ENCODE measurements at places on chromosomes 13 and 19. TPM values are rescaled to one million over a fixed set of nuclear protein-coding genes. Genes with fewer than 3 reads are reported as not detected.

DNA sequence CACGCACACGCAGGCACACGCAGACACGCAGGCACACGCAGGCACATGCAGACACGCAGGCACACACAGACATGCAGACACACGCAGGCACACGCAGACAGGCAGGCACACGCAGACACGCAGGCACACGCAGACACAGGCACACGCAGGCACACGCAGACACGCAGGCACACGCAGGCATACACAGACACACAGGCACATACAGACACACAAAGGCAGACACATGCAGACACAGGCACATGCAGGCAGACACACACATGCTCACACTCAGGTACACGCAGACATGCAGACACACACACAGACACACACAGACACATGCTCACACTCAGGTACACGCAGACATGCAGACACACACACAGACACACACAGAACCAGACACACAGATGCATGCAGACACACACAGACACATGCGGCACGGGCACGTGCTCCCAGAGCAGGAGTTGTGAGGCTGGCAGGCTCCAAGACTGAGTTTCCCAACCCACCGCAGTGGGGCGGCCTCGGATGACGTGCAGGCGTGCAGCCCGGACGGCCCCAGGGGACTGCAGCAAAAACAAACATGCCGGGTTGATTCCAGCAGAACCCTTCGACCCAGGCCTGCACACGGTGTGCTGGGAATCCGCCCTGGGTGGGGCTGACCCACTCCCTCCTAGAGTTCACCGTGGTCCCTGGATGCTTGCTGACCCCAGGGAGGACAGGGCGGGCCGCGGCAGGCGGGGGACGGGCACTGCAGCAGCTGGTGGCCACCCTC, 100.0 kb downstream of the GADD45B start:
- DNase-seq, result peak; percentile 59

- DNase-seq, result no peak
Observed at GRCh38 chr13:45468635-45469034, 3.9 kb downstream of the COG3 start.

GRCh38 chr19:11324079-11324661, 15.3 kb downstream of the RAB3D start:
- DNase-seq, result peak; percentile 99

GRCh38 chr13:113437408-113438010, 15.8 kb downstream of the ADPRHL1 start:
- DNase-seq, result no peak

DNA sequence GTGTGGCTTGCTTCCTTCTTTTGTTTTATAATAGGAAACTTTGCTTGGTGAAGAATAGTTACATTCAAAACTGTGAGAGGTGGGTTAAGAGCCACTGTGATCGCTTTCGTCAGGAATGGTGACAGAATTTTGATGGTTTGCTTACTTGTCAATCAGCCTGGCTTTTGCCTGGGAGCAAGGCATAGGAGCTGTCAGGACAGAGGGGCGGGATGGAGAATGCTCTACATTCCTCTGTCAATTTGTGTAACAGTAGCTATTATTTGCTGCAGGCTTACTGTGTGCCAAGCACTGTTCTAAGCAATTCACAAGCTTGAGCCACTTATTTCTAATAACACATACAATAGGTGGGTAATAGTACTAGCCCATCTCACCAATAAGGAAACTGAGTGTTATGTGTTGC, 28.1 kb upstream of the TNFSF11 start:
- DNase-seq, result no peak

DNA sequence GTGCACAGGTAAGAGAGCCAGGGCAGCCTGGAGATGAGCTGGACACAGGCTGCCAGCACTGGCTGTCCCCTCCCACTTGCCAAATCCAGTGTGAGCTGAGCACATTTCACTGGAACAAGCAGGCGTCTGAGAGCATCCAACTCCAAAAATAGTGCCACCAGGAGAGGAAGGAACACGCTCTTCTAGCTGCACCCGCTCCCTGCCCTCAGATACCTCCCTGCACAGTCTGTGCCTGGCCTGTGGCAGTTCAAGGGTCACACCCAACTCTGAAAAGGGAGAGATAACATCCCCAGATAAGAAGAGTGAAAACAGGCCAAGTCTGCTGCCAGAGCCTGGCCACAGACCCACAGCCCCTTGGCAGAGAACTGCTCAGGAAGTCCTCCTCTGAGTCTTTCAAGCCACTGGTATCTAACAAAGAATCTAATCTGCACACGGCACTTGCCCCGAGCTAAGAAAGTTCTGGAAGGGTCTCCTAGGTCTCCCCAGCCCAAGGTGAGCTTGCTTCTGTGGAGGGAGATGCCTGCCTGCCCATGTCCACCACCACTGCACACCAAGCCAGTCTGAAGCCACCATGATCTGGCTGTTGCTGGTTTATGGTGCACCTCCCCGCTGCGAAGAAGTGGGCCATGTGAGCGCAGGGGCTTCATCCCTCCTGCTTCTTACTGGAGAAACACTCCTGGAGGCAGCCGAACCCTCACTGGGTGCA, 14.7 kb downstream of the ELL start:
- DNase-seq, result no peak

GRCh38 chr13:55627221-55627620, 1513.5 kb upstream of the PRR20A start:
- no peak for DNase-seq

- DNase-seq, result no peak
Observed at GRCh38 chr13:43537124-43537523, 249.6 kb downstream of the ENOX1 start.

GRCh38 chr13:51096131-51096530, 14.9 kb downstream of the C13orf42 start:
- DNase-seq, result no peak

- DNase-seq, result no peak
Observed at GRCh38 chr13:89673789-89674311, 1673.6 kb upstream of the MIR17HG start.

DNA sequence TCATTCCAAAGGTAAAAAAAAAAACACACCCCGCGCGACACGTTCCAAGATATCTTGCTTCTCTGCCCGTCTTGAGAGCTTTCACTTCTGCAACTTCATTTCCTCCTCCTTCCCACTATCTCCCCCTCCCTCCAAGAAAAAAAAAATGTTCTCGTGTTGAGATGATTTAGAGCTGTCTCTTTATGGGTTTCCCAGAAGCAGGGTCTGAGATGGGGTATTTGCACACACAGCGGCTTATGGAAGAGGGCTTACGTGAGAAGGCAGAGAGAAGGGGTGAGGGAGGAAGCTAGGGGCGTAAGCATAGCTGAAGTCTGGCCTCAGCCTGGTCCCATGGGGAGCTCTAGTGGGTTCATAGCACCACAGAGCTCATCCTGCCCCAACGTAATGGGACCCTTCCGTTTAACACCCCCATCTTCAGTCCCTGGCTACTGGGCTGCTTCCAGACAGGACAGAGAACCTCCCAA, 31.3 kb upstream of the USE1 start:
- no peak for DNase-seq

DNA sequence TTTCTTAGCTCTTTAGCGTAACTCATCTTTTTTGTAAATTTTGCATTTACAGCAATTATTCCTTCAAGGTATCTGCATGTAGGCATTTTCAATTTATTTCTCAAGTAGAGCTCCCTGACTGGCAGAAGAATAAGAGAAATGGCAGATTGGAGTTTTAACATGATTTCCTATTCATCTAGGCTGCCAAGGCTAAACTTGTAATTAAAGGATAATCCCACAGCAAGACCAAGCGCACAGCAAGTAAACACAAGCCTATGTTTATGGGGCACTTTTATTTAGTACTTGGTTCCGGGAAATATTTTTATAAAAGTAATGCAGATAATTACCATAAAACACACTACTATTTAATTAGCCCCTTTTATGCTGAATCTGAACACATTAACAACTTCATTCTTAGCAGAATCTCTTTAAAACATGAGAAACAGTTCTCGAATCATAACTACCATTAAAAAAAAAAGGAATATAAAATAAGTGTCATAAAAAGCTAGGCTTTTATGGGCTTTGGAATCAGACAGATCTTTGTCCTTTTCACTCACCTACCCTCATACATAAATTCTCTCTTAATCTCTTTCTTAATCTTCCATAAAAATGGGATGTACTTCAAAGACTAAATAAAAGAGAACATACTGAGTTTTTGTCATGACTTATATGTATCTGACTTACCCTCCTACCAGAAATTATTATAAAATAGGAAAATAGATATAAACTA, 961.6 kb upstream of the MIR17HG start:
- no peak for DNase-seq

- DNase-seq, result no peak
Observed at GRCh38 chr13:100523981-100524386, 64.6 kb downstream of the GGACT start.

DNA sequence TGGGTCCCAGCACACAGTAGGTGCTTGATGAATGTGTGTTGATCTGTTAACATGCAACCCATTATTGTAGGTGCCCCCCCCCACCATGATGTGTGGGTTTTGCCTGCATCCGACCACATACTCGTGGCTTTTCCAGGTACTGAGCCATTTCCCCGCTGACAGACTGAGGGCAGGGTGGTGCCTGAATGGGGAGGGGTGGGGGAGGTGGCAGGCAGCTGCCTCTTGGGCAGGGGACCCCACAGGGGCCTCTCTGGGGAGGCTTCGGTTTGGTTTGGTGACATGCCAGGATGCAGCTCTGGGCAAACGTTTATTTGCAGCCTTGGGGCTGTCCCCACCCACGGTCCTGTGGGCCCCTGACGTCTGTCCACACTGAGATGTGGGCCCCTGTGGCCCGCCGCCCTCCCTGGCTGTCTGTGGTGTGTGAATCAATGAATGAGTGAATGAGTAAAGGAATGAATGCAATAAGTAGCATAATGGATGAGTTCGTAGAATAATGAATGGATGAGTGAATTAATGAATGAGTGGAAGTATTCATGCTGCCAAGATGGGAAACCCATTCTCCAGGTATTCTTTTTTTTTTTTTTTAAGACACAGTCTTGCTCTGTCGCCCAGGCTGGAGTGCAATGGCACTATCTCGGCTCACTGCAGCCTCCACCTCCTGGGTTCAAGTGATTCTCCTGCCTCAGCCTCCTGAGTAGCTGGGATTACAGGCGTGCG, 9.0 kb upstream of the JUND start:
- DNase-seq, result no peak

DNA sequence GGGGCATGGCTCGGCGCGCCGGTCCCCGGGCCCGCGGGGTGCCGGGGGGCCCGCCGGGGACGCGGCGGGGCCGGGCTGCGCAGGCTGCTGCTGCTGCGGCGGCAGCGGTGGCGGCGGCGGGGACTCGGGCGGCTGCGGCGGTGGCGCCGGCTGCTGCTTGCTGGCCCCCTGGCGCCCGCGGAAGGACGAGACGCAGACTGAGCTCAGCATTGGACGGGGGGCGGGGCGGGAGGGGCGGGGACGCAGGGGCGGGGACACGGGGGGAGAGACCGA, 368 bp downstream of the KCNC3 start:
- DNase-seq, result no peak

GRCh38 chr19:4697304-4697703, 26.3 kb downstream of the DPP9 start:
- no peak for DNase-seq

Gene VAV1
- total RNA-seq, result not detected

Gene MAMSTR
- 0.22 TPM for total RNA-seq

Gene MOB3A
- 47.2 TPM for total RNA-seq

Gene PDX1
- 0.35 TPM for total RNA-seq

Gene RFPL4AL1
- not detected for total RNA-seq

Gene PROZ
- not detected for total RNA-seq

Gene FARP1
- total RNA-seq, result 20.7 TPM

Gene LRRC63
- not detected for total RNA-seq

Gene GTF3A
- 159 TPM for total RNA-seq

Gene CERS4
- total RNA-seq, result 1.1 TPM

Gene POU2F2
- 0.70 TPM for total RNA-seq

Gene UPF3A
- total RNA-seq, result 56.6 TPM

Gene DAND5
- total RNA-seq, result not detected
